Effector memory CD8-positive, alpha-beta T cell (primary cell): ENCODE measurements at places on chromosomes 7 and 10.

DNA sequence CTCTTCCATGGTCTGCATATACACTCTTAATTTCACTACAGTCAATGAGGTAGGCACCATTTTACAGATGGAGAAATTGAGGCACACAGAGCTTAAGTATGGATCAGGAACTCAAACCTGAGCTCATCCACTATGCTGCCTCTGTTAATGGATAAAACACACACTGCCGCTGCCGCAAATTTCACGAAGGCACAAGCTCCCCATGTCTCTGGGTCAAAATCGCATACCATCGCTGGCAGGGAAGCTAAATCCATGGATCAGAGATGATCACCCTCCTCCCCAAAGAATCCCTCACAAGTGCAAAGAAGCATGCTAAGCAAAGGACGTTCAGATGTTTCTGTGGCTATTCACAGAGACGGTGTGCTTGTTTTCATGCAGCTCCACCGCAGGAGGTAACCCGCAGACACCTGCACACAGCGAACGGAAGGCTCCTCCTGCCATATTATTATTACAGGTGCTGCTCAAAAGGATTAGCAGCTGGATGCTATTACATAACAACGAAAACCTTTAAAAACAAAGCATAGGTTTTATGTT, 109.3 kb downstream of the UBE2H start:
- DNase-seq = no peak

- DNase-seq = no peak
Observed at GRCh38 chr10:92773776-92774175, 74.5 kb upstream of the EXOC6 start.

DNA sequence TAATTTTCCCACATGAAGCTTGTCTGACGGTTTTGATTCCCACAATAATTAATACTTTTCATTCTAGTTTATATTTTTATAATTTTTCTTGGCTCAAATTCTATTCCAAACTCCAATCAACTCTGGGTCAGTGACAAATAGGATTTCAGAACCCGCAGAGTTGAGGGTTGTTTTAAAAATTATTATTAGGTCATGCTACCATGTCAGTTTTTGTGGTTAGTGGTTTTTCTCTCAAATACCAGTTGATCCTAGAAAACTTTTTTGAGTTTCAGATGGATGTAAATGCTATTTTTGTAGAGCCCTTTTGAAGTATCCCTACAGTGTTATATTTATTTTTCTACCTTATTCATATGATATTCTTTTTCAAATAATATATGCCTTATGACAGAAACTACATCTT, 237.4 kb downstream of the SEMA3D start:
- no peak for DNase-seq

GRCh38 chr10:75530299-75530698, 98.9 kb downstream of the LRMDA start:
- DNase-seq = no peak

DNA sequence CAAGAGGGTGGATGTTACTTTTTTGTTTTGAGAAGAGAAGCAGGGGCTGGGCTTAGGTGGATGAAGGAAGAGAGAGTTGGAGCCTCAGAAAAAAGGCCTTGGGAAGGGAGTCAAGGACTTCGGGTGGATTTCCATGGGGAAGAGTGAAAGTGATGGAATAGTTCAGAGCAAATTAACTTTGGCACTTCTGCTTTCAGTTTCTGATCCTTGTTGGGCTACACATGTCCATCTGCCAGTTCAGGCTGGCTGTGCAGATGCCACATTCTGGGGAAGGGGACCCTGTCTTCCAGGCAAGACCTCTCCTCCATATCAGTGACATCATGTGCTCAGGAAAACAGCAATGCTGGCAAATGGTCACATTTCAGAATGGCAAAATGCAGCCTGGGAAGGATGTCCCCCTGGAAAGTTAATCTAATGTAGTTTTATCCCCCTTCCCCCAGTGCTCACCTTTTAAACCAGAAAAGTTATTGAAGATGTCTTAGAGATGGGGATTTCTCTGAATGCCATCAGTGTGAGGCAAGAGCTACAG, 86.0 kb downstream of the WDFY4 start:
- DNase-seq = no peak

GRCh38 chr10:14581553-14582321, 193.0 kb downstream of the FAM107B start:
- no peak for DNase-seq

DNA sequence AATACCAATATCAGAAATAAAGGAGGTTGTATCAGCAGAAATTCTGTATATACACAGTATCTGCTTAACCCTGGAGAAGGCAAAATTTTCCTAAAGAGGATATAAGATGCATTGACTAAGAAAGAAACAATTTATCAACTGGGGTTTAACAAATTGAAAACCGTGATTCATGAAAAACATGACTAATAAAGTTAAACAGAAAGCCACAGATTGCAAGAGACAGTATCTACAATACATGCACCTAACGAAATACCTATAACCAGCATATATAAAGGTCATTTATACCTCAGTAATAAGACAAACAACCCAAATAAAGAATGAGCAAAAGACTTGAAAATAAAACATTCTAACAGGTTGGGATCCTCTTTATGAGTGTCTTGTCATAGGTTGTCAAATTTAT, 101.8 kb downstream of the IQUB start:
- no peak for DNase-seq

- peak; percentile 46 for DNase-seq
Observed at GRCh38 chr10:32982911-32983909, 25.2 kb upstream of the ITGB1 start.

DNA sequence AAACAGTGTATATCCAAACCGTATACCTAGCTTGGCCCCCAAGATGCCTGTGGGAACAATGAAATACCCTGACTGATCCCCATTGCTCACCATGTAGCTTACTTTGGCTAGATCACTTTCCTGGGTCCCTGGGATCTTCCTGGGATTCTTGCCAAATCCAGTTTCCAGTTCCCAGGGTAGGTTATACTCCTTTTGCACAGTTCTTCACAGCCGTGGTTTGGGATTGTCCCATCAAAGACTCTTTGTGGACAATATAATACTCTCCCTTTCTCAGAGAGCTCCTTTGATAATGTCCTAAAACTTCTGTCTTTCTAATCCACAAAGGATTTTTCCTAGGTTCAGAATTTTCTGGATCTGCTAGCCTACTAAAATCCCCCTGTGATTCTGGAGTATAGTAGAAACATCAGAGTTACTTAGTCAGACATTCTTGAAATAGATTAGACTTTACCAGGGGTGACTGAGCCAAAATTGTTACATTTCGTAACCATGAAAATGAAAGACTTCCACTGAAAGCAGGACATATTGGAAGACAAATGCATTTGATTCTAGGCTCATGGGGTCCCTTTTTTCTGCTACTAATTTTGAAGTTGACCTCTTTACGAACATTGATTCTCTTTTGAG, 388.3 kb upstream of the ETV1 start:
- no peak for DNase-seq

DNA sequence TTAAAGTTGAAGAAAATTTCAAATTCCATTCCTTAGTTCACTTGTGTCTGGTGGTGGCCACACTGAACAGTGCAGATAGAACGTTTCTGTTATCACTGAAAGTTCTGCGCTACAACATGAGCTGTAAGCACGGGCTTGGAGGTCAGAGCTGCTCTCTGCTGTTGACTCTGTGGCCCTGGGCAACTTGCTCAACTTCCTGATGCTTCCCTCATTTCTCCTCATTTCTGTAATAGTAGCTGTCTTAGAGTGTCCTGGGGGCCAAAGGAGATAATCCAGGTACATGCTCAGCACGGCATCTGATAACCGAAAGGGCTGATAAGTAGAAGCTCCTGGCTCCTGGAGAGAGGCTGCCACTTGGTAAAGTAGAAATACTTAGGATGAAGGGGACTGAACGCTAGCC, 92.3 kb upstream of the DUSP5 start:
- no peak for DNase-seq

- no peak for DNase-seq
Observed at GRCh38 chr10:102951316-102951715, 33.2 kb downstream of the CNNM2 start.

DNA sequence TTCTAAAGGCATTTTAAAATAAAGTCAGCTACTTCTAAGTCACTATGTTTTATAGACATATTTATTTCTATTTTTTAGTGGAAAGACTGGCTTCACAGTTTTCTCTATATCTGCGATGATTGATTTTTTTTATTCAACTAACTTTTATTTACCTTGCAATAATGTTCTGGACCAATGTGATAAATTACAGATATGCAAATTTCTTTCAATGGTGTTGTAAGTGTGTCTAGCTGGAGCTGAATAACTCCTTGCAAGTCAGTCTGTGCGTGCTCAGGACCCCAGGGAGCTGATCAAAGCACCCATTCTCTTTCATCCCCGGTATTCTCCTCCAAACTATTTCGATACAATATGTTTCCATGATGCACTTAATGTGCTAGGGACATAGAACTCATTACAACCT, 9.7 kb downstream of the PTF1A start:
- no peak for DNase-seq

DNA sequence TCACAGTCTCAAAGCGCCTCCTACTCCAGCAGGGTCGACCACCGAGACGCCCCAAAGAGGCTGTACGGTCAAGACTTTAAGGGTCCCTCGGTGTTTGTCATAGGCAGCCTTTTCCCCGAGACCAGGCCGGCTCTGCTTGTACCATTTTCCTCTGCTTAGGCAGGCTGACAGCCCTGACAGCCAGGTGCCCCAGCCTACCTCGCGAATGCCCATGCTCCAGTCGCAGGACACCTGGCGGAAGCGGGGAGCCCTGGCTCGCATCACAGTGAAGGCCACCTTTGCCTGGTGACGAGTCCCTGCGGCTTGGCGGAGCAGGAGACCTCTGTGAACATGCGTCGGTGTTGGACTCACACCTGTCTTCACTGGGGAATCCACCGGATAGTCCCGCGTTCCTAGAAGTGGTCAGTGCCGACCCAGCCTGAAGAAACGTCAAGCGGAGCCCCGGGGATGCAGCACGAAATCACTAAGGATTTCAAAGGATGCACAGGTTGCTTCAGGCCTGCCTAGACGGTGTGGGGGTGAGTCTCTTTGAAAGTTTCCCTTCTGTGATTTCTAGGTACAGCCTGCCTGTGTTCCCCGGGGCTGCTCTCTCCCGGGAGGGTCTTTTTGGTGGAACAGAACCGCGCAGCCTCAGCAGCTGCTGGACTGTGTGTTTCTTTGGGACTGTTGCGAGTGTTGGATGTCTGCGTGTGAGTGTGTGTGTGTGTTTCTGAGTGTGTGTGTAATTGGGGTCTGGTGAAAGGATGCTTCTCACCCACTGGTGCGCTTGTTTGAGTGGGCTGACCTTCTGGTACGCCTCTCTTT, 30.5 kb upstream of the ZNF273 start:
- DNase-seq = no peak

DNA sequence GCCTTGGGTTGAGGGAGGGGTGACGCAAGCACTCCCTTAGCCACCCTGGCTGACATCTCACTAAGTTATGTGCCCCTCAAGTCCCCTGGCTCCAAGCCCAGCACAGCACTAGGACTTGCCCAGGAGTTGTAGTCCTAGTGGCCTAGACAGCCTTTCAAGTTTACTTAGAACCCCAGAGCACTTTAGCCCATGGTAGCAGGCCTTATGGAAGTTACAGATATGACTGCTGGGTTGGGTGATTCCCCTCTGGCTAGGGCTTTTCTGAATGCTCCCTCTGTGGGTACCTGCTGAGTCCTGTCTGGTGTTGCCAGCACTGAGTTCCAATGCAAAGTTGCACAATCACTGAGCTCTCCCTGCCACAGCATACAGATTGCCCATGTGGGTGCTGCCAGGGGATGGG, 83.2 kb downstream of the AHCYL2 start:
- no peak for DNase-seq
